B cell (primary cell): ENCODE measurements at places on chromosomes 16 and 17. TPM values are rescaled to one million over a fixed set of nuclear protein-coding genes. Genes with fewer than 3 reads are reported as not detected.

DNA sequence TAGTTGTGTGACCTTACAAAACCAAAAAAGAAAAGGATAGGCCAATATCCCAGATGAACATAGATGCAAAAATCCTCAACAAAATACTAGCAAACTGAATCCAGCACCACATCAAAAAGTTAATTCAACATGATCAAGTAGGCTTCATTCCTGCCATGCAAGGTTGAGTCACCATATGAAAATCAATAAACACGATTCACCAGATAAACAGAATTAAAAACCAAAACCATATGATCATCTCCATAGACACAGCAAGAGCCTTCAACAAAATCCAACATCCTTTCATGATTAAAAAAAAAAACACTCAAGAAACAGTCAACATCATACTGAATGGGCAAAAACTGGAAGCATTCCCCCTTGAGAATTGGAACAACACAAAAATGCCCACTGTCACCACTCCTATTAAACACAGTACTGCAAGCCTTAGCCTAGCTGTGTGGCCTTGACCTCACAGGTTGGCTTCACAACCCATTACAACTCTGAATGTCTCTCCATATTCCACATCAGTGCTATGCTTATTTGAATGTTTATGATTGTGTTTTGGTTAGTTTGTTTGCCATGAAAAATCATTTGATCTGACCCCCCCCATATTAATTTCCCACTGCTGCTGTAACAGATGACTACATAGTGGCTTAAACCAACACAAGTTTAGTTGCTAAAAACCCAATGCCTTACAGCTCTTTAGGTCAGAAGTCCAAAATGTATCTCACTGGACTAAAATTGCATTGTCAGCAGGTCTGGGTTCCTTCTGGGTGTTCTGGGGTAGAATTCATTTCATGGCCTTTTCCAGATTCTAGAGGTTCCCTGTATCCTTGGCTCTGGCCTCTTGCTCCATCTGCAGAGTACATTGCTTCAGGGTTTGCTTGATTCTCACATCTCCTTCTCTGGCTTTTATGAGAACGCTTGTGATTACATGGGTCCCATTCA is 257.1 kb upstream of the DYNLRB2 start:
- no peaks in the 10 kb centered on the region for H3K36me3 ChIP-seq
- no peak overlapping the region for H3K27ac ChIP-seq
- H3K4me3 ChIP-seq, result no peak overlapping the region
- no peaks in the 10 kb centered on the region for H3K27me3 ChIP-seq
- DNase-seq, result no peak
- H3K4me1 ChIP-seq, result no peaks in the 10 kb centered on the region

The KCNAB3 gene
- total RNA-seq, result 11.4 and 15.5 TPM in 2 replicates

DNA sequence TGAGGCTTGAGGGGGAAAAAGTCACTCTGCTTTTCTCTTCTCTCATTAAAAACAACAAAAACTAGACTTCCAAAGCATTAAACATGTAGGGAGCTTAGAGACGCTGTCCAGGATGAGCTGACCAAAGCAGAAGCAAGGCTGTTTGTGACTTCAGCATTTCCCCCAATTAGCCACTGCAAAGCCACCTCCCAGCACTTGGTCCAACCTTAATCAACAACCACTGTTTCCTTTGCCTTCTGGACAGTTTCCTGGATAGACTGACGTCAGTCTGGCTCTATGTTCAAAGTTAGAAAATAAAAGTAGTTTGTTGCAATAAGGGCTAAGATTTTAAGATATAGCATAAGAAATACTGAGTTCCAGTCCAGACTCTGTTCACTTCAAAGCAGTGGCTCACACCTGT is 3.1 kb downstream of the TMEM231 start:
- H3K4me3 ChIP-seq, result no peak overlapping the region
- no peak overlapping the region for H3K27ac ChIP-seq
- H3K4me1 ChIP-seq, result peaks cover 15% of the 10 kb centered on the region
- DNase-seq, result no peak
- H3K27me3 ChIP-seq, result no peaks in the 10 kb centered on the region

The BIRC5 gene
- total RNA-seq, result 0.51 and 0.84 TPM in 2 replicates

DNA sequence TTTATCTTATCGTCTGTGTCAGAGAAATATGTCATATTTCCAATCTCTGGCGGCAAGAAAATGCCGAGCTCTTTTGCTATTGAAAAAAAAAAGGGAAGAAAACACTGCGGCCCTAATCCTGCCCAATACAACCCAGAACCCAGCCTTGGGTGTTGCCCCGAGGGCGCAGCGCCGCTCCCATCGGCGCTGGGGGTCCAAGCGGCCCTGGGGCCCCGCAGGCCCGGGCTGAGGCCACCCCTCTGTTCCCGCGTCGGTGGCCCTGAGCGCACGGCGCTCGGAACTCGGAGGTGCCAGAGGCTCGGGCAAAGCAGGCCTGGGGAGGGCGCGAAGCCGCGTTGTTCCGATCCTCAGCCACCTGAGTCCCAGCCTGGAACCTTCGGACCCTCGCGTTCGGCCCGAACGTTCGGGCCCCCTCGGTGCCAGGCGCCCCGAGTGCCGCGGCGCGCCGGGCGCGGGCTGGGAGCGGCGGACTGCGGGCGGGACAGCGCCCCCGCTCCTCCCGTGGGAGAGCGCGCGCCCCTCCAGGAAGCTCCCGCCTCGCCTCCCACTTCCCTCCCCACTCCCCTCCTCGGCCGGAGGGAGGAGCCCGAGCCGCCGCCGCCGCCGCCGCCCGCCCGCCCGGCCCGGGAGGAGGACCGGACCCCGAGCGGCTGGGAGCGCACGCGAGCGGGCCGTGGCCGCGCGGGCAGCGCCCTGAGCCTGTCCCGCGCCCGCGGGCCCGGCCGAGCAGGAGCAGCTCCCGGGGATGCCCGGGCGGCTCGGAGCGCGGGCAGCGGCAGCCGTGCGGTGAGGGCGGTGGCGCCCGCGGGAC is at the start of gene CPNE2:
CPNE2 (plus strand) TSS at position 609 of the 811 bp plus-strand sequence. CDS start 18,160 bp downstream, outside the sequence.
- H3K36me3 ChIP-seq, result no peaks in the 10 kb centered on the region
- H3K4me3 ChIP-seq, result no peak within 1 kb of the TSS
- DNase-seq, result peak; percentile 53
- H3K27ac ChIP-seq, result no peak within 1 kb of the TSS
- peaks cover 36% of the 10 kb centered on the region for H3K27me3 ChIP-seq
- H3K4me1 ChIP-seq, result peaks cover 13% of the 10 kb centered on the region

DNA sequence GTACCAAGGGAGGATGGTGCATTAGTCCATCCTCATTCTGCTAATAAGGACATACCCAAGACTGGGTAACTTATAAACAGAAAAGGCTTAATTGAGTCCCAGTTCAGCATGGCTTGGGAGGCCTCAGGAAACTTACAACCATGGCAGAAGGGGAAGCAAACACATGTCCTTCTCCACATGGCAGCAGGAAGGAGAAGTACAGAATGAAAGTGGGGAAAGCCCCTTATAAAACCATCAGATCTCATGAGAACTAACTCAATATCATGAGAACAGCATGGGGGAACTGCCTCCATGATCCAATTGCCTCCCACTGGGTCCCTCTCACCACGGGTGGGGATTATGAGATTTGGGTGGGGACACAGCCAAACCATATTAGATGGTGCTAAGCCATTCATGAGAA is 84.5 kb downstream of the SEC14L1 start:
- H3K4me3 ChIP-seq, result no peak overlapping the region
- DNase-seq, result no peak
- H3K36me3 ChIP-seq, result no peaks in the 10 kb centered on the region

- DNase-seq, result peak; percentile 31
- H3K4me3 ChIP-seq, result no peak overlapping the region
- no peaks in the 10 kb centered on the region for H3K36me3 ChIP-seq
- H3K27me3 ChIP-seq, result peaks cover 3% of the 10 kb centered on the region
Observed at GRCh38 chr17:74354123-74354522, 7.5 kb downstream of the BTBD17 start.

DNA sequence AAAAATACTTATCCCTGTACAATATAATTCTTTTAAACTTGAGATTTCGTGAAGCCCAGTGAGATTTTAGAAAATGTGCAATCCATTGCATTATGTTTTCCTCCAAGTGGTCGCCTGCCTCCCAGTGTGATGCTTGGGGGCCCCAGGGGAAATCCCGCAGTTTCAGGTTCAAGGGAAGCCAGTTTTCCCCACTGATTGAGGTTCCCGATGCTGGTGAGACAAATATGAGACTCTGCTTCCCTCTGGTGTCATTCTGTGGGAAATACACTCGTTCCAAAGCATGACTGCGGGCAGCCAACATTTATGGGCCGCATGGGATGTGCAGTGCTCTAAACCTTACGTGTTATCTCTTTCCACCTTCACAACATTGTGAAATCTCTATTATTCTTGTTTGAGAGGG is 200.8 kb downstream of the PRKCB start:
- peaks cover 27% of the 10 kb centered on the region for H3K4me1 ChIP-seq
- no peak overlapping the region for H3K27ac ChIP-seq
- no peak overlapping the region for H3K4me3 ChIP-seq

The PLXDC1 gene
- not detected in 2 replicates for total RNA-seq
